Central memory CD4-positive, alpha-beta T cell (primary cell): ENCODE measurements at places on chromosomes 3 and 15.

GRCh38 chr3:140500473-140500872, 177.4 kb upstream of the TRIM42 start:
- DNase-seq: no peak

DNA sequence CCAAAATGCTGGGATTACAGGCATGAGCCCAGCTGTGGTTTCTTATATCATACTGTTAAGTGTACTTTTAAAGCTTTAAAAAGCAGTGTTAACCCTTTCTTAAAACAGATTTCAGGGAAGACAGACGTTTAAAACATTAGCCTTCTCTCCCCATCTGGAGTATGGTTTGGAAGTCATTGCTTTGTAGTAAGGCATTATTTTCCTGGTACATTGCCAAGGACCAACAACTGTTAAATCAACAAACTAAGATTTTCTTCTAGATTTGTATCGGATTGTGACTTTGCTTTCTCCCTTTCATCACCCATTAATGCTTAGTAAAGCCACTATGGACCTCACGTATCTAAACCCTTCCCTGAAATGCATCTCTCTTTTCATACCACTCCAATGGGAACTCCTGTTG, 50.5 kb downstream of the UBE2E1 start:
- DNase-seq: no peak

GRCh38 chr3:112302881-112303763, 9.1 kb upstream of the SLC9C1 start:
- DNase-seq: no peak

- DNase-seq: no peak
Observed at GRCh38 chr3:87997966-87998365, 60.8 kb downstream of the CGGBP1 start.

GRCh38 chr15:52481915-52482314, 46.8 kb downstream of the MYO5A start:
- DNase-seq: peak; percentile 88

GRCh38 chr15:100762913-100763834, 116.5 kb upstream of the ALDH1A3 start:
- no peak for DNase-seq

DNA sequence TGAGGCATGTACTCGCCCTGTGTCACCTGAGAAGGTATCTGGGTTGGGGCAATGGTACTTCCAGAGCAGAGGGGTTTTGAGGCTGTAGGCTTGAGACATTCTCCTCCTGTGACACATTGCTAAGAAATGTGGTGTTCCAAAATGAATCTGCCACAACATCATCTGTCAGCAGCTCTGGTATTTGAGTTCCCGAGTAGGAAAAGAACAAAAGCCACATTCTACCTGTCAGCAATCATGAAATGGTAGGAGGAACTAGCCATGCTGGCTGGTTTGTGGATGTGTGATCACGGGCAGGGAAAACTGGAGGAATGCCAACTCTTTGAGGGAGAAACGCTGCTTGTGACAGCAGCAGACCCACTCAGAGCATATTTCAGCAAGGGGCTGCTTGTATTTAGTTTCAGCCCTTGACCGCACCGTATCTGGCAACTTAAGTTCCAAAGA, 579.4 kb upstream of the TBL1XR1 start:
- DNase-seq: no peak

GRCh38 chr3:63015614-63016309, 140.5 kb upstream of the CADPS start:
- no peak for DNase-seq

DNA sequence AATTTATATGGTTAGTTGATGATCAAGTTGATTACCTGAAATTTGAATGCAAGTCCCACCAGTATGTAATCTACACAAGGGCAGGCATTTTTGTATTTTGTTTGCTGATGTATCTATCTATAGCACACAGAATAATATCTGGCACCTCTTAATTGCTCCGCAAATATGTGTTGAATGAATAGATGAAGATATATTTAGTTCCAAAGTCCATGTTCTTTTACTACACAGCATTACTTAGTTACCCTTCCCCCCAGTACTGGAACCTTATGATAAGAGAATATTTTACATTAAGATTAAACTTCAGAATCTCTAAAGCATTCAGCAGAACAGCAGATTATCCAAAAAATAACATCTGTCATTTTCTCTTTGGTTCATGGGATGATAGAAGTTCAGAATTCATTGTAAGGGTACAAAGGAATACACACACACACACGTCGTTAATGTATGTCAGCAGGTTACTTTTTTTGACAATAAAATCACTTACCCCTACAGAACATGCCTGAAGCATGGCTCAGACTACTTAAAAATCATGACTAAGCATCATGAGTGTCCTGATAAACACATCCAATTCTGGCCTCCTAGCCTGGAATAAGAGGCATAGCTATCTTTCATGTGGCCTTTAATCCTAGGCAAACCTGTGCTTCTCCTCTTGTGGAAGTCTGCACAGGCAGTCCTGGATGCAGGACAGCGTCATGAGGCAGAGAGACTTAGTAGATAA, 148.9 kb upstream of the TBC1D5 start:
- no peak for DNase-seq

- DNase-seq: no peak
Observed at GRCh38 chr15:47812470-47812999, 95.2 kb downstream of the SEMA6D start.

- DNase-seq: no peak
Observed at GRCh38 chr3:11307830-11308432, 35.7 kb downstream of the ATG7 start.

GRCh38 chr3:139561255-139561817, 21.8 kb upstream of the RBP1 start:
- no peak for DNase-seq

GRCh38 chr15:92728266-92728665, 72.7 kb upstream of the FAM174B start:
- no peak for DNase-seq

- DNase-seq: peak; percentile 35
Observed at GRCh38 chr3:32177702-32178198, 60.7 kb upstream of the CMTM8 start.

- DNase-seq: no peak
Observed at GRCh38 chr3:195250473-195251251, 20.3 kb downstream of the XXYLT1 start.

DNA sequence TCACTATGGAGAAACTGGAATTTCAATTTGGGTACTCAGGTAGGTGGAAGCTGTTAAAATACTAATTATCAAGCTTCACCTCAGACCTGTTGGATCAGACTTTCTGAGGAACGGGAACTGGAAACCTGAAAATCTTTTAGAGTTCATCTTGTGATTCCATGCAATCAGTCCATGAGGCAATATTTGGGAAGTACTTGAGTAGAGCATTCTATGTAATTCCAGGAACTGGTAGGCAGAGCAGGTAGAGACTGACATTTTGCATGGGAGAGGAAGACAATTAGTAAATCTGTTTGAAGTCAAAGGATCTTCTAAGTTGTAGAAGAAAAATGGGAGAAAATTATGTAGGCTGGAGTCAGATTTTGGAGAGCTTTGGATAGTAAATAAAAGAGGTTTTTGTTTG, 43.1 kb downstream of the FGF7 start:
- no peak for DNase-seq

DNA sequence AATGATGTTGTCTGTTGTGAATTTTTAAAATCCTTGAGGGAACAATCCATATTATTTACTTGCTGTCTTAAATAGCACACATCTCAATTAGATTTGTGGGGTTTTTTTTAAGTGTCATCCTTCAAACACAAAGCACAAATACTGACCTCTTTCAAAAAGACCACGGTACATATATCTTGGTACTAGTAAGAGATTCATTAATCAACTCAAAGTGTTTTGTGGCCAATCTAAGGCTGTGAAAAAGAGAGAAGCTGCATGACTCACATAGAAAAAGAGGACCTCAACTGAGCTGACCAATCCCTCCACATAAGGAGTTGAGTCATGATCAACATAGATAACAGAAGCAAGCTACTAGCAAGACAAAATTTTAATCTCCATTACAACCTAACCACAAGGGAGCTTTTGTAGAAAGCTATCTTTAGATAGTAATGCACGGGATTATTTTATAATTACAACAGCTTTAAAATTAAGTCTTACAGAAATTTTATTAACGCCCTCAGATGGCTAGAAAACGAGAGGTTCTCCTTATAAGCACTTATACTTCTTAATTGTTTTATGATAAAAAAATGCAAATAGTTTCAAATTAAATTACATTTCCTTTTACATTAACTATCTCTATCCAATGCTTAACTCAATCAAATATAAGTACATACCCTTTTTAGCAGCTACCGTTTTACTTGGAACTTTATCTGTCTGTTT, 60.5 kb downstream of the TOP2B start:
- no peak for DNase-seq

DNA sequence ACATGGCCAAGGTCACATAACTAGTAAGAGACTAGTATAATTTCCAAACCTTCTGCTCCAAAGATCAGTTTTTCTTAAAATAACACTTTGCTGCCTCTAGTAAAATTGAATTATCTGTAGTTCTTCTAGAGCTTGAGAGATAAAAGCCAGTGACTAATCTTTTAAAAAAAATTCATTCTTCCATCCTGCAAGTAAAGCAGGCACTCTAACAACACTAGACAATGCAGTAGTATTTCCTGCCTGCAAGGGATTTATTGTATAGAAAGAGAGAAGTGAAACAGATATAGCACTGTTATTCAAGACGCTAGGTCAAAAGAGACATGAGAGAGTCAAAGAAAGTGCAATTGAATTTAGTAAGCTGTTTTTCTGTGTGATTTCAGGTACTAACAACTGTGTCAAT, 159.5 kb upstream of the TBC1D5 start:
- no peak for DNase-seq

- no peak for DNase-seq
Observed at GRCh38 chr3:194339356-194339755, 11.8 kb downstream of the CPN2 start.

DNA sequence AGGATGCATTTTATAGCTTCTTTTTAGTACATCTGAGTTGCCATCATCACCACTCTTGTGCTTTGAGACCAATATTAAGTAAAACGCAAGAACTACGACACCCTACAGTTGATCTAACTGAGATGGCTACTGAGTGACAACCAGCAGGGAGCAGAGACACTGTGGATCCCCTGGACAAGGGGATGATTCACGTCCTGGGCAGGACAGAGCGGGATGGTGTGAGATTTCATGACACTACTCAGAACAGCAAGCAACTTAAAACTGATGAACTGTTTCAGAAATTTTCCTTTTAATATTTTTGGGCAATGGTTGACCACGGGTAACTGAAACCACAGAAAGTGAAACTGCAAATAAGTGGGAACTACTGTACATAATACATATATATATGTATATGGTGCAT, 299.2 kb downstream of the ADAMTS17 start:
- no peak for DNase-seq

DNA sequence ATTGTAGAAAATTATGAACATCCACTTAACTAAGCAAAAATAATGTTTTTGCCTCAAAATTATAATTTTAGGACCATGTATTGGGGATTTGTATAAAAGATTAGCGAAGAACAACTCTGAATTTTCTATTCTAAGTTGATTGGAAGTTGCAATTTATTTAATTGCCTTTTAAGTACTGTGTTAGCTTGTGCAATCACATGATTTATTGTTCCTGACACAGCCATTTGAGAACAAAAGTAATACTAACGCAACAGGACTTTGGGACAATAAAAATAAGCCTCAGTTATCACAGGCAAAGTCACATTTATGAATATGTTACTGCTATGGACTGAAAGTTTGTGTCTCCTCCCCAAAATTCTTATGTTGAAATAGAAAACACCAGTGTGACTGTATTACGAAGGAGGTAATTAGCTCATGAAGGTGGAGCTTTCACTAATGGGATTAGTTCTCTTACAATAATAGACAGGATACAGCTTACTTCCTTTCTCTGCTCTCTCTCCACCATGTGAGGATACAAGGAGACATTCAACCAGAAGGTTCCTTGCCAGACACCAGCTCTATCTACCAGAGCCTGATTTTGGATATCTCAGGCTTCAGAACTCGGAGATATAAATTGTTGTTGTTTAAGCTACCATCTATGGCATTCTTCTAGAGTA, 745.9 kb downstream of the ZBBX start:
- DNase-seq: no peak

GRCh38 chr3:61996366-61996765, 377.0 kb downstream of the FEZF2 start:
- no peak for DNase-seq

GRCh38 chr15:66802025-66803001, 100.3 kb downstream of the SMAD6 start:
- DNase-seq: no peak

GRCh38 chr3:19348941-19349564, 200.7 kb downstream of the KCNH8 start:
- no peak for DNase-seq

GRCh38 chr15:42165106-42165505, 8.7 kb upstream of the PLA2G4F start:
- DNase-seq: no peak

GRCh38 chr3:9172851-9173321, 76.6 kb downstream of the SRGAP3 start:
- DNase-seq: no peak

GRCh38 chr15:28876131-28876844, 9.5 kb upstream of the APBA2 start:
- DNase-seq: no peak

GRCh38 chr15:101035611-101036010, 116.5 kb downstream of the LRRK1 start:
- DNase-seq: no peak

- no peak for DNase-seq
Observed at GRCh38 chr15:95013381-95013780, 782.0 kb downstream of the MCTP2 start.

- no peak for DNase-seq
Observed at GRCh38 chr3:139227827-139228226, 116.0 kb upstream of the MRPS22 start.

- DNase-seq: no peak
Observed at GRCh38 chr15:29364426-29365078, 94.9 kb upstream of the NSMCE3 start.

DNA sequence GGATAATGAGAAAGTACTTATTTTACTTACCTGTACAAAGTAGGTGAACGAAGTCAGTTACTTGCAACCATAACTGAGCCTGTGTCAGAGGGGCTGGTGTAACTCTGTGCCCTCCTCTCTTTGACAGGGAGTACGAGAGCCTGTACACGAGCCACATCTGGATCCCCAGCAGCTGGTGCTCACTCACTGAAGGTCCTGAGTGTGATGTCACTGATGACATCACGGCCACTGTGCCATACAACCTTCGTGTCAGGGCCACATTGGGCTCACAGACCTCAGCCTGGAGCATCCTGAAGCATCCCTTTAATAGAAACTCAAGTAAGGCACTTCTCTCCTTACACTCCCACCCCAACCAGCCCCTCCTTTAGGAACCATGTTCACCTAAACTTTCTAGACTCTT, 24.2 kb downstream of the IL20RB start:
- DNase-seq: no peak

GRCh38 chr15:61411902-61412510, 182.9 kb upstream of the RORA start:
- DNase-seq: no peak

GRCh38 chr3:42674146-42674545, 11.2 kb upstream of the KLHL40 start:
- DNase-seq: no peak

DNA sequence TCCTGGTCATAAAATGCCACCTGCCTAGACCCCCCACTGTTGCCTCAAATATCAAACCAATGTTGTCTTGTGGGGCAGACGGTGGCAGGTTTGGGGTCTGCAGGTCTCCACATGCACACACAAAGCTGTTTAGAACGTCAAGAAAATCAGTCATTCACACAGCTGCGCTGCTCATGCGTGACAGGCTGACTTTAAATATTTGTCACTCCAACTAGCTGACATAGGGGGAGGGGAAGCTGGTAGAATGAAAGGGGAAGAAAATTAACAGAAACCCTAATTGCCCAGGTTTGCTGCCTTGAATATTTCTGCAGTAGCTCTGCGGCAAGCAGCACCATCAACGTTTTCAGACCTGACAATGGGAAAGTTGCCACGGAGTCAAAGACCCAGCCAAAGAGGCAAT, 201.8 kb downstream of the ABHD5 start:
- DNase-seq: no peak
